ENCODE measurements at places on chromosomes 12 and 14.

DNA sequence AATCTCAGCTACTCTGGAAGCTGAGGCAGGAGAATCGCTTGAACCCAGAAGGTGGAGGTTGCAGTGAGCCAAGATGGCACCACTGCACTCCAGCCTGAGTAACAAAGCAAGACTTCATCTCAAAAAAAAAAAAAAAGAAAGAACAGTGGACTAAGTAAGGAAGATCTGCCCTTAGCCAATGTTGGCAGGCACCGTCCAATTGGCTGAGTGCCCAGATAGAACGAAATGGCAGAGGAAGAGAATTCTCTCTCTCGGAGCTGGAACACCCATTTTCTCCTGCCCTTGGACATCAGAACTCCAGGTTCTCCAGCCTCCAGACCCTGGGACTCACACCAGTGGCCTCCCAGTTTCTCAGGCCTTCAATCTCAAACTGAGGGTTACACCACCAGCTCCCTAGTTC lies 49.9 kb downstream of the ESR2 start:
- DNase-seq: no peak

- no peak for DNase-seq
Measured at GRCh38 chr14:93976477-93977057, at the start of gene ASB2. TSS of gene ASB2 (minus strand) at chr14:93976570. CDS start at chr14:93964539, 12,031 bp downstream.

- no peak for DNase-seq
Measured at GRCh38 chr12:121112496-121112895, 20.2 kb upstream of the P2RX7 start.

GRCh38 chr12:112938751-112939150 lies 477 bp downstream of the OAS3 start:
- DNase-seq: no peak

DNA sequence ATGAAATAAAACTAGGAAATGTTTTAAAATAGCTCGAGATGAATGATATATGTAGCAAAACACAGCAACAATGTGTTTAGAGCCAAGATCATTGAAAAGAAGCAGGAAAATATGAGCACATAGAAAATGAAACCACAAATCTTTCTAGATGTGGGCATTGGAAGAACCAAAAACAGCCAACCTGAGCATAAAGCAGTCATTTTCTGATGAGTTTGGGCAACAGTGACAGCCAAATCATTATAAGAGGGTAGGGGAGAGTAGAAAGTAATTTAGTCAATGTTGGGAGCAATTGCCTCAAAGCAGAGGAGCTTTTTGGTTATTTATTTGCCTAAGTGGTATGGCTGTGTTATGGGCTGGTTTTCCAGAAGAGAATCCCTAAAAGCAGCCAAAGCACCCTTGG lies 8.8 kb upstream of the BICDL1 start:
- no peak for DNase-seq
